ENCODE measurements at places on chromosomes 3 and 15. TPM values are rescaled to one million over a fixed set of nuclear protein-coding genes. Genes with fewer than 3 reads are reported as not detected.
A peak's percentile ranks its signal among the peaks of the same experiment; 100 is the strongest.

DNA sequence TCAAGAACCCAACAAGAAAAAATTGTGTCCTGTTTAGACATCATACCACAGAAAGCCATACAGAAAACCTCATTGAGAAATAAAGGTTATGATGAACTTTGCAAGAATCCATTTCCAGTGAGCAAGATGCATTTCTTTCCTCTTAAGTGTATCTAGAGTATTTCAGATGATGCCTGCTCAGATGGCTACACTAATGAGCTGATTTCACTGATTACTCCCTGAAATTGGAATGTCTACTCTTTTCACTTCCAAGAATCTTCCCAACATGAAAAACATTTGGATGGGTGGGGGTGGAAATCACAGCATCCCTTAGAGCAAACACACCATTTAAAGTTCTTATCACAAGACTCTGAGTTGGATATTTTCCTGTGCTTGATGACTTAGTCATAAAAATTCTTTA is 41.4 kb upstream of the IL12A start:
- no peak for DNase-seq

GRCh38 chr3:125062904-125063618 is 7.3 kb upstream of the HEG1 start:
- DNase-seq, result peak; percentile 91

DNA sequence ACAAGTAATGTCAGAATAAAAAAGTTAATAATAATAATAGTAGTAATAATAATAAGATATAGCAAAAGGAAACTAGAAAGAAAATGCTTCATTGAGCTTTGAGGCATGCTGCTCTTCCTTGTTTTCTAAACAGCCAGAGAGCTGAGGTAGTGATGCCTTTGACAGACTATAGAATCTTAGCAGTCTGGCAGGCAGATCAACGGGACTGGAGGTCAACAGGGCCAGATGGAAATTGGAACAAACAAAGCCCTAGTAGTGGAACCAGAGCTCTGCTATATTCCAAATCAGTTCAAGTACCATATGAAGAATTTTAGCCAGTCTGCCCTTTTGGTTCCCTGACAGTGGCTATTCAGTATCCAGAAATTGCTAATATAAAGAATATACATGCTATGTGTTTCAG is 278.6 kb downstream of the NLGN1 start:
- DNase-seq, result no peak

ZNF660 gene
- total RNA-seq, result 5.0 TPM

- no peak for DNase-seq
These were observed 1390.9 kb upstream of the CADM2 start for GRCh38 chr3:83567935-83568334.
